Stimulated activated CD4-positive, alpha-beta T cell treated with anti-CD3 and anti-CD28 coated beads, Interleukin-1b, Interleukin-23, amount 100 ng/mL, for 1 hour (primary cell): ENCODE measurements at places on chromosomes 3 and 15.

DNA sequence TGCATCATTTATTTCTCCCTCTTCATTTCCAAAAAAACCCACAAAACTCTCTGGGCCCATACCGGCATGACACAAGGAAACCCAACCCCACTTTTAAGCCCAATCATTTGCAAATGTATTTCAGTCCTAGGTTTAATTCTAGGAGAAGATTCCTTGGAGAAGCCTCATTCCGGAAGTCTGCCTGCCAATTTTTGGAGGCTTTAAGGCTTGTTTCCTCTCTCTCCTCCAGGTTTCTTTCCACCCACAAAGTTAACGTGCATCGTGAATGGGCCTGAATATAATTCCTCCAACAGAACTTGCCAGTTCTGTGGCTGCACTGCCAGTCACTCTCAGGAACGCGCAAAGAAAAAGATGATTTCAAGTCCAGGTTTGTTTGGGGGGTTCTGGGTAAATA is 69.9 kb upstream of the FOXP1 start:
- no peak for DNase-seq

GRCh38 chr3:12630292-12630691 is 33.6 kb downstream of the RAF1 start:
- DNase-seq, result no peak

DNA sequence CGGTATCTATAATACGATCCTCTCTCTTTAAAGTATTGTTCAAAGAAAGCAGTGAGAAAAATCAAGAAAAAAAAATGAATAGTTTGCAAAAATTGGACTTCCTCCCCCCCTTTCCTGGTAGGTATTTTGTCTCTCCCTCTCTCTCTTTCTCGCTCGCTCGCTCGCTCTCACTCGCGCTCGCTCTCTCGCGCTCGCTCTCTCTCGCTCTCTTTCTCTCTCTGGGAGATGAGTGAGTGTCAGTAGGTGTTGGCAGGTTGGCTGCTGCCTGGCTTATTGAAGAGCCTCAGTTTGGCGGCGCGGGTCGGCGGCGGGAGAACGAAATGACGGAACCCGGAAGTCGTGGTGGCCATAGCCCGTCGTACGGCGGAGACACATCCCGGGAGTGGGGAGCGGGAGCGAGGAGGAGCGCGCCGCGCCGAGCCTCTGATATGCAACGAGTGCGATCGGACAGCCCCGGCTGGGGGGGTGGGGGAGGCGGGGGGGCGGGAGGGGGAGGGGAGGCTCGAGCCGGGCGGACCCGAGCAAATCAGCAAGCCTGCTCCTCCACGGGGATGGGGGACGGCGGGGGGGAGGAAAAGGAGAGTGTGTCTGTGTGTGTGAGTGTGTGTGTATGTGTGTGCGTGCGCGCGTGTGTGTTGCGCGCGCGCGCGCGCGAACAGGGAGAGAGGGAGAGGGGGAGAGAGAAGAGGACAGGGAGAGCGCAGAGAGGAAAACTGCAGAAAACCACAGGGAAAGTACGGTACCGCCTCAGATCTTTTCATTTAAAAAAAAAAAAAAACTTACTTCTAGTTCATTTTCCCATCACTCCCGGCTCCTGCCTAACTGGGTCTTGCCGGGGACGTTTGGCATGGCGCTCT is at the start of gene MEIS2:
Gene MEIS2 (minus strand): TSS at position 441 of the 857 bp plus-strand sequence. CDS start 1,083 bp downstream, outside the sequence.
- DNase-seq, result no peak

DNA sequence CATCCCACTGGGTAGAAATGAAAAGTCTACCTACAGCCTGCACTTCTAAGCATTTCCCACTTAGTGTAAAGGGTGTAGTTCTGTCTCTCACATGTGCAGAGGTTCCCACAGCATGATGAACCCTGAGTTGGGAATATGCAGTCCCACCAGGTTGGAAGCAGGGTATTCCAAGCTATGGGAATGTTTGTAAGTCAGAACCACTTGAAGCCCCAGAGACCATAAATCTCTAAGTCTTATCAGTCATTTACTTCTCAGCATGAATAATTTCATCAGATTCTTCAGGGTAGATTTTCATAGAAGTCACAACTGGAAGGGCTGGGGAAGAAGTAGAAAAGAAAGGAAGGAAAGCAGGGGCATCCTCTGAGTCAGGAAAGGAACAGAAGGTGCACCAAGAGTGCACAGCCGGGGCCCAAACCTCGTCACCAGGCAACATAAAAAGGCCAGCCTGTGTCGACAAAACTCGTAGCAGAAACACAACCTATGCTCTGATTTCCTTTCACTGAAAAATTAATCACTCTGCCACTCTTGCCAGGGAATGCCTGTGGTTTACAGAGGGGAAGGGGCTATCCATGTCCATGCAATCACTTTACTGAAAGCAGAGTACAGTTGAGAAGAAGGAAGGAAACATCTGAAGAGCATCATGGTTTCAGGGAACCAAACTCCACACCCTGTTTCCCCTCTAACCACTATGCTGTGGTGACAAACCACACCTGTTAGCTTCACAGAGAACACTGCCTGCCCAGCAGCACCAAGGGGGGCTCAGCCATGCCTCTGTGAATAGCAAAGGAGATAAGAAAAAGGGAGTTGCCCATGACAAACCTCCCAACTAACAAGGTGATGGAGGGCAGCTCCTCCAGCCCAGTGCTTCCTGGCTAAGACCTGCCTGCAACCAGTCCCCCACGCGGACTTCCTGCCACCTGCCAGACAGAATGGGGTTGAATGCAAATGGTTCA is 40.5 kb downstream of the SH3BP5 start:
- no peak for DNase-seq

- no peak for DNase-seq
These were observed 539.0 kb downstream of the FGF12 start for GRCh38 chr3:192188218-192188835.

DNA sequence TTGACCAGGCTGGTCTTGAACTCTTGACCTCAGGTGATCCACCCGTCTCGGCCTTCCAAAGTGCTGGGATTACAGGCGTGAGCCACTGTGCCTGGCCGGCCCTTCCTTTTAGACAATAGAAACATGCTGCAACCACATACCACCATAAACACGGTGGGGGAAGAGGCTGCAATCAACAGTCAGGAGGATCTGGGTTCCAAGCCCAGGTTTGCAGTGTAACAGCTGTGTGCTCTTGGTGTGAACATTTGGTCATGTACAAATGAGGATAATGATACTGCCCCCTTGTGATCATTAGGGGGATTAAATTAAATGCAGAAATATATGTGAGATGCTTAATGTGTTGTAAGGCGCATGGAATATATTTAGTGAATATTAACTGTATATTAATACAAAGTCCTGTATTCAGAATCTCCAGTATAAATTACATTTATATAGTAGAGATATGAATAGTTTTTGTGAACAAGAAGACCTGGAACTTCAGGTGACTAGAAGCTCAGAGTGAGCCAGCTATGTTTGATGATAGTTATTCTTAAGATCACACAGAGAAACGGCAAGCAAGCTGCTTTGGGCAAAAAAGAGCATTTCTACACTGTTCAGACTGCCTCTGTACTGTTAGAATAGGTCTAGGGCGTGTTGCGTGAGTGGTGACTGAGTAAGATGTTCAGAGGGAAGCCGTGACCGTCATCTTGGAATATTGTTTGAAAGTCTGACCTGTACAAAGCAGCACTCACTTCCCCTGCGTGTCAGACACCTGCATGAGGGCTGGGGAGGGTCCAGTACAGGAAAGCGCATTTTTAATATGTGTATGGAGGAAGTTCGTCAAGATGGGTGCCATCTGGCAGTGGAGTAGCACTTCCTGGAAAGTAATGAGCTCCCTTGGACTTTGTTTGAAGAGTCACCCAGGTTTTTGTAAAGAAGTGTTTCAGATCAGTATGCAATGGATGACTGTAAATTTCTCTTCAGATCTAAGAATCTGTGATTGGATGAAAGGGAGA is 125.8 kb downstream of the PGPEP1L start:
- no peak for DNase-seq

DNA sequence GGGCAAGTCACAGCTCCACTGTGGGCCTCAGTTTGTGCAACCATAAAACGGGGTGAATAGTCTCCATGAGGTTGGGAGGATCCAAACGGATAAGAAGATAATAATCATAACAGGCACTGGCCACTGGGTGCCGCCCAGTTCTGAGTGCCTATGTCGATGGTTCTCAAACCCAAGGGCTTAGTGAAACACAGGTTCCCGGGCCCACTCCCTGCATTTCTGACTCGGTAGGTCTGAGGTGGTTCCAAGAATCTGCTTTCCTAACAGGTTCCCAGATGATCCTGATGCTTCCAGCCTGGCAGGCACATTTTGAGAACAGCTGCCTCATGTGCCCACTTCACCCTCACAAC is 21.2 kb downstream of the ALS2CL start:
- no peak for DNase-seq

GRCh38 chr15:74243431-74243830 is 7.3 kb downstream of the CCDC33 start:
- DNase-seq, result no peak

DNA sequence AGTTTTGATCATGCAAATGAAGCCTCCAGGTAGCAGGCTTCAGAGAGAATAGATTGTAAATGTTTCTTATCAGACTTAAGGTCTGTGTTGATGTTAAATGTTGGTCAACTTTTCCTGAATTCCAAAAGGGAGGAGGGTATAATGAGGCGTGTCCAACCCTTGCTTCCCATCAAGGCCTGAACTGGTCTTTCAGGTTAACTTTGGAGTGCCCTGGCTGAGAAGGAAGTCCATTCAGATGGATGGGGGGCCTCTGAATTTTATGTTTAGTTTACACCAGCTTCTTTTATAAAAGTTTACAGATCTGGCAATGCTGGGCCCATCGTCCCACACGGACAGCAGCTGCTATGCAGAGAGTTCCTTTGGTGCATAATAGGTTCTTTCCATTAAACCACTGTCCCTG is 8.9 kb downstream of the CCDC13 start:
- DNase-seq, result no peak

- no peak for DNase-seq
These were observed 69.2 kb upstream of the GOLGA8B start for GRCh38 chr15:34652726-34653033.

GRCh38 chr15:34329006-34329405 is 8.6 kb downstream of the SLC12A6 start:
- no peak for DNase-seq

DNA sequence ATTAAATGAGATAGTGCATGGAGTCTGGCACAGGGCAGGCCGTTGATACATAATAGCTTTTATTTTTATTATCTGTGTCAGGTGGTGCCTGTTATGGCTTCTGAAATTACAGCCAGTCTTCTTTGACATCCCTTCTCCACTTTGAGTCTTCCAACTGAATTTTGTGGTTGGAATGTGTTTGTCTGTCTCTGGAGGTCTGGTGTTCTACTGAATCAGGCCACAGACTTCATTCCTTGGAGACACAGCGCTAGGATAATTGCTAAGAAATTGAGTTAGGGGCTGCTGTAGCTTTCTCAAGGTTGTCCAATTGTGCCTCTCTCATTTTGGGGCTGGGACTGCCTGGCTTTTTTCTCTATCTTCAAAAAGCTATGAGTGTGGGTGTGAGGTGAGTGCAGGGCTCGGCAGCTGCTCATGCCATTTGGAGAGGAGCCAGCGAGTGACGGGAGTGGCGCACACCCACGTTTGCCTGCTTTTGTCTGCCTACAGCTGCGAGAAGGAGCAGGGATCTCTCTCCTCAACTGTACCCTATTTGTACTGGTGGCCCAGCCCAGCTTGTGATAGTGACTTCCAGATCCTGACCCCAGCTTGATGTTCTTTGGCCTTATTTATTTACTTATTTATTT is 49.8 kb upstream of the SYN2 start:
- no peak for DNase-seq

- DNase-seq, result no peak
These were observed 325.8 kb upstream of the NAALADL2 start for GRCh38 chr3:174533286-174533685.

DNA sequence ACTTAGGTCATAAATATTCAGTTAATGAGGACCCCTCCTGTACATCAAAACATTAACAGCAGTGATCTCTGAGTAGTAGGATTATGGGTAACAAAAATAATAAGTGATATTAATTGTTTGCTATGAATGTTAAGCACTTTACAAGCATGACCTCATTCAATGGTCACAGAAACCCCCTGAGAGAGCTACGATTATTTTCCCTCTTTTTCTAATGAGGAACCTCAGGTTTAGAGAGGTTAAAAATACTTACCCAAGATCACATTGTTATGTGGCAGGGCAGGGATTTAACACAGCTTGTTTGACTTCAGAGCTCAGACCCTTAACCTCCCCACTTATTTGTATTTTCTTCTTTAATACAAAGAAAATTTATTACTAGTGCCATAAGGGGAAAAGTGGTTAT is 228.2 kb downstream of the TBL1XR1 start:
- DNase-seq, result no peak

DNA sequence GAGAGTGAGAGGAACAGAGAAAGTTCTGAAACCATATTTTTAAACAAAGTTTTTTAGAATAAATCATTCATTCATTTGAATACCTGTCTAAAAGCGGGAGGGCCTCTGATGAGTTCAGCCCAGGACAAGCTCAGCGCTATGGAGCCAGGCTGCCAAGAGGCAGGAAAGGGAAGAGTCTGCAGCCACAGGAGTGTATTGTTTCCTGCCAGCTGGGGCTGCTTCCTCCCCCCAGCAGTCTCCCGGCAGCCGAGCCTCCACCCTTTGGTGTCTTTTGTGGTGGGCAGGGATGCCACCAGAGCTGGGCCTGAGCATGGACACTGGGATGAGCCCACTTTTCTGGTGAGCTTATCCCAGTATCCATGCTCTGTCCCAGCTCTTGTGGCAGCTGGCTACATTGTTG is 199.5 kb upstream of the TPRG1 start:
- DNase-seq, result no peak

DNA sequence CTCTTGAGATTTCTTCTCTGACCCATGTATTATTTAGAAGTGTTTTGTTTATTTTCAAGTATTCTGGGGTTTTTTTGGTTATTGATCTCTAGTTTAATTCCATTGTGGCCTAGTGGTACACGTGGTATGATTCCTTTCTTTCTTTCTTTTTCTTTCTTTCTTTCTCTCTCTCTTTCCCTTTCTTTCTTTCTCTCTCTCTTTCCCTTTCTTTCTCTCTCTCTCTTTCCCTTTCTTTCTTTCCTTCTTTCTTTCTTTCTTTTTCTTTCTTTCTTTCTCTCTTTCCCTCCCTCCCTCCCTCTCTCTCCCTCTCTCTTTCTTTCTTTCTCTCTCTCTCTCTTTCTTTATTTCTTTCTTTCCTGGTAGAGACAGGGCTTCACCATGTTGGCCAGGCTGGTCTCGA is 85.7 kb upstream of the UBE2E1 start:
- DNase-seq, result no peak

DNA sequence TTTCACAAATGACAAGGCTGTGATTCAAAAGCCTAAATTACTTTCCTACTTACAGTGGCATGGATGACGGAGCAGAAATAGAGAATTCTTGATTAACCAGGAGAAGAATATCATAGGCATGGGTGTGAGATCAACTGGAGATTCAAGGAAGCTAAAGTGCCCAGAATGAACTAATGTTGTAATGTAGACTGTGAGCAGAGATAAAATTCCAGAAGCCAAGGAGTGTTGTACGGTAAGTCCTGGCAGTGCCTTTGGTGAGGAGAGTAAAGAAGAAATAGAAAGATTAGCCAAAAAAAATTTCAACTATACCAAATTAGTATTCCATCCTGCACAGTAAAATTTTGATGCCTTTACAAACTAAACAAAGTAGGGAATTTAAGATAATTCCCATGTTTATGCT is 75.9 kb downstream of the ZBTB20 start:
- no peak for DNase-seq

DNA sequence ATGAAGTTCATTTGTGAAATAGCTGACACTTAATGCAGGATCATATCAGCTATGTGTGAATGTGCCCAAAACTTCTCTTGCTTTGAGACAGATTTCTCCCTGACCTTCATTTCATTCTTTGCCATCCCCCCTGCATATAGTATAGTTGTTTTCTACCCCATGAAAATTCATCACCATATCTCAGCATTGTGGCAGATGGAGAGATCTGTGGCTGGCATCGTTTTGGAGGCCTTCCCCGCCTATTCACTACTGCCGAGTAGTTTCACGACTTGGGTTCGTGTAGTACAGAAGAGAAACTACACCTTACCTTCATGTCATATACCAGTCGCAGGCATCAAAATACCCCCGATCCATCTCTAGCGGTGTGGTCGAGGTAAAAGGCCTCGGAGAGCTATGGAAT is 66.2 kb upstream of the SELENOK start:
- no peak for DNase-seq
